ENCODE measurements at places on chromosomes 5 and 9.

DNA sequence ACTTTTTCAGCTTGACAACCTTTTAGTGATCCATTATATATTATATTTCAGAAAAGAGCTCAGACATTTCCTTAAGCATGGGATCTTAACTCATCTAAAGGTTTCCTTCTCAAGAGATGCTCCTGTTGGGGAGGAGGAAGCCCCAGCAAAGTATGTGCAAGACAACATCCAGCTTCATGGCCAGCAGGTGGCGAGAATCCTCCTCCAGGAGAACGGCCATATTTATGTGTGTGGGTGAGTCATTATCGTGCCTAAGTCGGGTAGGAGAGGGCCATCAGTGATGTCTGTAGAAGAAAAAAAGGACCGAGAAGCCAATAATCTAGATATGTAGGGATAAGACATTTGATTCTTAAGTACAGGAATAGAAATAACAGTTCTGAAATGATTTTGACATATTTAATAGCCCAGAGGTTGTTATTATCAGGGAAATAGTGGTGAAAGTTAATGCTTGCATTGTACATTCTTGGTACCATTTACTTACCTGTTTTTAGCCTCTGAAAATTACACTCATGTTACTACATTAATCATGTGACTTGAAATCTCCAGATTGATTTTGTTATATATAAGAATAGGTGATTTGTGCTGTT lies 28.2 kb downstream of the MTRR start:
- no peak for DNase-seq

DNA sequence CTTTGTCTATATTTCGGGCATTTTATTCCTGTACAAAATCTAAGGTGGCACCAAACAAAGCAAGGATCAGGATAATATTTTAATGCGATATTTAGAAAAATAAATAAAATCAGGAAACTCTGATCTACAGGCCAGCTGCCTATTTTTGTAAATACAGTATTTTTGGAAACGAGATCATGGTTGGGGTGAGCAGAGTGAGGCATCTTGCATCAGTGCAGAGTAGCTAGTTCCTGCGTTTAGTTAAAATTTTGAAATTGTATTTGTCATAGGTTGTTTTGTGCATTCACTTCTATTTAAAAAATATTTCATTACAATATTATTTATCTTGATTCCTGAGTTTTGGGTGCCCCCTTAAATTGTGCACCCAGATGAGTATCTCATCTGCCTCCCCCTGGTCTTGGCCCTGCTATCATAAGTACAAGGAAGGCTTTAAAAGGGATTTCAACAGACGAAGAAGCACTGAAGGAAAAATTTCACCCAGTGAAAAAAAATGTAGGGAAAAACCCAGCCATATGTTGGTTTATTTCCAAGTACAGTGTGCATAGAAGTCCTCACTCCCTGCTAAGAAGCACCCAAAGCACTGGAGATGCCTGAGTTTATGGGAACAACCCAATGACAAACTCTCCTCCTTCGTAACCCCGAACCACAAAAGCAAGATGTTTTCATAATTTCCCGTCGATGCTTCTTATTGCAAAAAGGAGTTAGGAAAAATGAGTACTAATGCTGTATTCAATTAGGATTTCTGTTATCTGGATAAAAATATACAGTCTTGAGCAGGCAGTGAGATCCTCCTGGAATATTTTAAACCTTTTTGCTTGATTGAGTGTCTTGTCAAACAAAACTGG lies 304.7 kb upstream of the CLINT1 start:
- DNase-seq = no peak

GRCh38 chr5:149418910-149419531 lies 39.9 kb upstream of the IL17B start:
- no peak for DNase-seq

GRCh38 chr5:158022837-158023236 lies 163.9 kb upstream of the CLINT1 start:
- DNase-seq = no peak

DNA sequence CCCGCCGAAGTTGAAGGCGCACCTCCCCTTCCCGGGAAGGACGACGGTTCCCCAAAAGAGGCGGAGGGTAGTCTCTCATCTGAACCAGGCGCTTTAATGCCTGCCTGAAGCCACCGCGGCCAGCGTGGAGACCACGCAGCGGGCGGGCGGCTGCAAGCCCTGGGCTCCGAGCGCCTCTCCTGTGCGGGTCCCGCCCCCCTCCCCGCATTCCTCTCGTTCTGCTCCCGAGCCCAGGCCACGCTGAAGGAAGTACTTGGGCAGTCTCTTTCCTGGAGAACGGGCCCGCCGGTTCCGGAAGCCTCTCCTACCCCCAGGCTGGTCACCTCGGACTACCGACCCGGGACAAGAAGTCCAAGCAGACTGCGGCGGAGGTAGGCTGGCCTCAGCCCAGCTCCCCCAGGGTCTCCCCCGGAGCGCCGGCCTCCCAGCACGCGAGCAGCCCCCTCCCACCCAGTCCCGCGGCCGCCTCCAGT lies 571 bp downstream of the PPIC start:
- no peak for DNase-seq

GRCh38 chr5:61256474-61256873 lies 75.6 kb upstream of the ZSWIM6 start:
- DNase-seq = no peak

GRCh38 chr5:125455041-125455440 lies 708.6 kb upstream of the ZNF608 start:
- no peak for DNase-seq

GRCh38 chr5:170748951-170749471 lies 34.5 kb upstream of the GABRP start:
- no peak for DNase-seq

- DNase-seq = no peak
These were observed 475 bp downstream of the WDR5 start for GRCh38 chr9:134136118-134136995.

GRCh38 chr5:153496835-153497234 lies 6.4 kb downstream of the GRIA1 start:
- no peak for DNase-seq

- DNase-seq = no peak
These were observed 81.2 kb upstream of the CCDC112 start for GRCh38 chr5:115377468-115378217.

- no peak for DNase-seq
These were observed 3.6 kb downstream of the SPAG8 start for GRCh38 chr9:35808433-35808832.

GRCh38 chr5:95620030-95620869 lies at the start of gene GPR150:
Gene GPR150, plus strand, starts transcription at chr5:95620087. Its CDS starts 189 bp downstream, at chr5:95620276.
- DNase-seq = peak; percentile 60

GRCh38 chr5:38790268-38790667 lies 55.5 kb upstream of the OSMR start:
- DNase-seq = no peak

DNA sequence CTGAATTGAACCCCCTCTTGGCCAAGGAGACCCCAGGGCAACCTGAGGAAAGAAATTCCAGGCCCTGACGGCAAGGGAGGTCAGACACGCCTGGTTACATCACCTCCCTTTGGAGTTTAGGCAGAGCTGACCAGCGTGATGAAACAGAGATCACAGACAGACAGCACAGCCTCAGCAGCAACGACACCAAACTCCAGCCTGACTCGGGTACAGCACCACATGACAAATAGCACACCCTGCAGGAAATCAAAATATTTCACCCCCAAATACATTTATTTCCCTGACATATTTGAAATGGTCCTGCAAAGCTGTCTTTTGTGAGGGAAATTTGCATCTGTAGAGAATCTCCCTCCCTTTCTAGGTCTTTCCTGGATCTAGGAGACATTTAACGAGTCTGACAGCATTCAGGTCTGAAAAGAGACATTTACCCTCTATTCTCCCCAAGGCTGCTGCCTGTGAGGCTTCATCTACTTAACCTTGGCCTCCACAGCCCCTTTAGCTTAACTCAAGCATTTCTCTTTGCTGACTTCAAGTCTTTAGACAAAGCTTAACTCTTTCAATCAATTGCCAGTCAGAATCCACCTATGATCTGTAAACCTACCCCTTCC lies 2.6 kb downstream of the QSOX2 start:
- no peak for DNase-seq

GRCh38 chr5:132076983-132077382 lies 3.4 kb downstream of the CSF2 start:
- DNase-seq = no peak

- DNase-seq = no peak
These were observed 5.5 kb downstream of the EPB41L4A start for GRCh38 chr5:112413611-112414010.

DNA sequence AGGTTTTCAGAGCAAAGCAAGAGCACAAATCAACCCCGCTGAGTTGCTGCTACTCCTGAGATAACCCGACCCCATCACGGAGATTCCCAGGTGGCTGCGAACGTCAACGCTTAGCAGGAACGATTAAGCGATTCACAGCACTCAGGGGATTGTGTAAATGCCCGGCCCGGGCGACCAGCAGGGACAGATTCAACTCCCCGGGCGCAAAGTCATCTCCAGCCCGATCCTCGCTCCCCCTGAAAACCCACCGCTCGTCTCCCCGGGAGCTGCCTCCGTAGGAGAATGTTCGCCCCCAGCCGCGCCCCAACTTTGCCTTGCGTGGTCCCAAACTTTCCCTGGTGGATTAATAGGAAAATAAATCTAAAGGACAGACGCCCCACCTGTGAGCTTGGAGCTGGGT lies 685 bp downstream of the SLC24A2 start:
- no peak for DNase-seq

DNA sequence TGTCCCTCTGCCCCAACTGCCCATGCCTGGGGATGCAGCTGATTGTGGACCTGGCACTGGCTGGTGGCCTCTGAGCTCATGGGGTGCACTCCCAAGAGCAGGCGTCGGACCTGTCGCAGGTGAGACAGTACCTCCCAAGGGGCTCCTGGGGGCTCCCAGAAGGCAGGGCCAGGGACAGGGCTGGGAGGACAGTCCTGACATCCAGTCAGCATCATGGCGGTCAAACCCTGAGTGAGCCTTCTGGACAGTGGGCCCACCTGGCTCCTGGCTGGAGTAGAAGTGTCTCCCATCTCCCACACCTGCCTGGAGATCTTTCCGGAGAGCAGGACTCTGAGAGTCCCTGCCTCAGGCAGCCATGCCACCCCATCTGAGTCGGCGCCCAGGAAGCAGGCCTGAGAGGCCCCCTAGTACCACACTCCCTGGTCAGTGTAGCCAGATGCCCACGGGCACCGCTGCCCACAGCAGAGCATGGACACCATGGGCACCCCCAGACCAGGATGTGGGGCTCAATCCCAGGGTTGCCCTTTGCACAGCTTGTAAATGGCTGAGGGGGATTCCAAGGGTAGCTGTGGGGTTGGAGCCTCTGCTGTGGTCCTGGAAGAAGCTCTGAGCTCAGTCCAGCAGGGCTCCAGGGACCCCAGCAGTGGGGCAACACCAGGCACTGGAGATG lies 6.6 kb downstream of the LCN9 start:
- DNase-seq = no peak

All from stimulated activated CD8-positive, alpha-beta memory T cell treated with anti-CD3 and anti-CD28 coated beads, Interleukin-7, amount 100 ng/mL, for 4 hours (primary cell).